ENCODE measurements at places on chromosomes 3 and 15.

DNA sequence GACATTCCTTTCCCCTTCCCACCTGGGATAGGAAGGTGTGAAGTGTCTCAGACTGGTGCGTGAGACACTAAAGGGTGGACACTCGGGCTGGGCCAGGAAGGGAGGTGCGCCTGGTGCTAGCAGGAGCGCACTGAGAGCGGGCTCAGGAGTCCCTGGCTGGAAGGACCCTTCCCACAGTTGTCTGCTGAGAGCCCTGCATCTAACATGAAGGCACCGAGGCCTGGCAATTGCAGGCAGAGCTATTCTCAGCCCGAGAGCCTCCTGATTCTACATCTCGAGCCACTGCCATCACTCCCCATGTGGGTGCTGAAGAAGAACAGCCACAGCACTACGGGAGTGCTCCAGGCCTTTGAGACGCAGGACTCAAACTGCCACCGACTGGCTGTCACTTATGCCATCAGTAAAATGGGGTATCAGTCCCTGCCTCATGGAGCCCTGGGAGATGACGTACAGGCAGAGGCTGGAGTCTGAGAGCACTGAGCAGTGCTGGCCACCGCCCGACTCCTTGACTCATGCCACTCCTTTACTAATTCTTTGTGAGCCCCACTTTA is 159.4 kb downstream of the KLF13 start:
- DNase-seq, result no peak

GRCh38 chr3:65484964-65485363 is 553.8 kb downstream of the MAGI1 start:
- no peak for DNase-seq

DNA sequence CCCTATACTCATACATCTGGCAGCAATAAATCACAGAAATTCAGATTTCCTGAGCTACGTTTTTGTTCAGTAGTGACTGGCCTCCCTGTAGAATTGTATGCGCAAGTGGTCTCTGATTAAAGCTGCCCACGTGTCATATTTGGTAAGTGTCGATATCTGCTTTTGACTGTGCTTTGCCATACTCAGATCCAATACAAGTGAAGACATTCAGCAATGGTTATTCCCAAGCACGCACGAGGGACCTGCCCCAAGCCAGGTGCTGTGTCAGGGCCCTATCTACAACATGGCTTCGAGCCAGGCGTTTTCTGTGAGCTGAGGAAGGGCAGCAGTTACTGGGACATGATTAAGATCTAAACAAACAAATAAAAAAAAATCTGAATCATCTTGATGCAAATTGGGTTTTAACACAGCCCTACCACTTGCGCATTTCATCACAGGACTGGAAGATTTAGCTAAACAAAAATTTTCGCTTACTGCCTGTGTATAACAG is 47.2 kb upstream of the ICE2 start:
- DNase-seq, result no peak

- DNase-seq, result peak; percentile 60
Measured at GRCh38 chr3:10950476-10951294, 41.9 kb upstream of the SLC6A1 start.

DNA sequence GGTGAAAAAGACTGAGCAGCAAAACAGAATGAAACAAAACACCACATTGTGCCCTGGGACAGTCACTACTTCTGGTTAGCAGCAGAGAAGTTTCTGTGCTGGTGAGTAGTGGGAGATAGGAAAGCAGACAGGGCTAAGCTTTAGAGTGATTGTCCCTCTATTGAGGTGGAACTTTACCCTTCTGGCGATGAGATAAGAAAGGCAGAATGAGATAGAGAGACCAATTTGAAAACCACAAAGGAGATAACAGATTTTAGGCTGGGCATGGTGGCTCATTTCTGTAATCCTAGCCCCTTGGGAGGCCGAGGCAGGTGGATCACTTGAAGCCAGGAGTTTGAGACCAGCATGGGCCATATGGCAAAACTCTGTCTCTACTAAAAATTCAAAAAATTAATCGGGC is 208.5 kb downstream of the TBL1XR1 start:
- DNase-seq, result no peak

- DNase-seq, result no peak
Measured at GRCh38 chr3:132784502-132785025, 62.4 kb upstream of the NPHP3 start.

DNA sequence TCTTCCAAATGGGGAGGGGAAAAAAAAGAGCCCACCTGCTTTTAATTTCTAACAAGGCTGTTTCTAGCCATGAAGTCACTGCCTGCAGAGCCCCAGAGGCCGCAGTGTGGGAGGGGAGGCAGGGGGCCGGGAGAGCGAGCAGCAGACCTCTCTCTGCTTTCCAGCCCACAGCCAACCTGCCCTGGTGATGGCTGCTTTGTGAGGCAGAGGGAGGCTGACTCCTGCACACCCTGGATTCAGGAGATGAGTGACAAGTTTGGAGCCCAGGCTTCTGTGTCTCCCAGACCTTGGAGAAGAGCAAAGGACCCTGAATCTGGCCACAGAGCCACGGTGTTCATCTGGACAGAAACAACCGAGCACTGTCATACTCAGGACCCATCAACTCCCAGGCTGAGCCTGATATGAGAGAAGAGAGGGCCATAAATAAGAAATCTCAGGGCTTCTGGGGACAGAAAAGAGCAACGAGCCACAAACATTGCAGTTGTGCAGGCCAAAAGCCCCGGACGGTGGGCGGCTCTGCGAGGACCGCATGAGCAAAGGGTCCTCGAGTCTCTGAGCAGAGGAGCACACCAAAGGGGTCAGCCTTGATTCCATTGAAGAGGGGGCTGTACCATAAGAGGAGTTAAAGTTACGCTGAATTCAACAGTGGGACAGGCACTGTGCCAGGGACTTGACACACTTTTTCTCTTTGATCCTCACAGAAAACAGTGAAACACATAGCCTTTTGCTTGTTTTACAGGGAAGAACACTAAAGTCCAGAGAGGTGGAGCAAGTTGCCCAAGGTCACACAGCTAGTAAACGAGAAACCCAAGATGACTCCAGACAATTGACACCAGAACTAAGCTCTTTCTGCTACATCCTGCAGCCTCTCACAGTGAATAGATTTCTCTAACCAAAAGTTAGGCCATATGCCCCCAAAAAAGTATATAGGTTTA is 97.2 kb downstream of the SEMA5B start:
- no peak for DNase-seq

DNA sequence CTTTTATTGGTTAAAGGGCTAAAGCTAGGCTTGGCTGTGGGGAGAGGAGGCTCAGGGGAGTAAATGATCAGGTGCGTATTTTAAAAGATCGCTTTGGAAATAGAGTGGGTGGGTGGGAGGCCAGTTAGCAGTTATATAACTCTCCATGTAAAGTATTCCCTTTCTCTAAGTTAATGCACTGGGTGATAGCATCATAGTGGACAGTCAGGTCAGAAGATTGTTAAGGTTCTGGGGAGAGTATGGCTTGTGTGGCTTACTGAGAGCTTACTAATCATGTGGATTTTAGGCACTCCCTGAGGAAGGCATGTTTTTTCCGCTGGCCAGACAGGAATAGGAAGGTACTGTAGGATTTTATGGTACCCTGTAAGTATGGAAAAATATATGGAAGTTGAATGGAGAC is 6.3 kb upstream of the EIF3J start:
- no peak for DNase-seq

DNA sequence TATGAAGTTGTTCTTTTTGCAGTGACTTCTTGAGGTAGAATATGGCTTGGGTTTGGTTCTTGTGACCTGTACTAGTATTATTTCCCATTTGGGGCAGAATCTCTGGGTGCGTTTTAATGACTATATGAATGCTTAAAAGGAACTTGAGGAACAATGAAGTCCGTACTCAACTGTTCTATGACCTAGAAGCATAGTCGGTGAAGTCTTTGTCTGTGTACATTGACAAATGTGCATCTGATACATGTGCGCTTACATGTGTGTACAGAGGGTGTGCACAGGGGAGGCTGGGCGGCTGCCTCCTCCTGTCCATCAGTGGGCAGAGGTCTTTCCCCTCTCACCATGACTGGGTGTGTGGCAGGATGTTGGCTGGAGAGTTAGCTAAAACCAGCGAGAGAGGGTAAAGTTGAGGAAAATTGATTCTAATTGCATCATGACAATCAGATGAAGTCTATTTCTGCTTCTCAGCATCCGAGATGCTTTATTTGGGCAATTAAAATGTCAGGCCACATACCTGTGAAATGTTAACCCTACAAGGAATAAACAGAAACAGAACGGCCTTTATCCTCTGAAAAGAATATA is 1.0 kb upstream of the NR2F2 start:
- DNase-seq, result no peak

DNA sequence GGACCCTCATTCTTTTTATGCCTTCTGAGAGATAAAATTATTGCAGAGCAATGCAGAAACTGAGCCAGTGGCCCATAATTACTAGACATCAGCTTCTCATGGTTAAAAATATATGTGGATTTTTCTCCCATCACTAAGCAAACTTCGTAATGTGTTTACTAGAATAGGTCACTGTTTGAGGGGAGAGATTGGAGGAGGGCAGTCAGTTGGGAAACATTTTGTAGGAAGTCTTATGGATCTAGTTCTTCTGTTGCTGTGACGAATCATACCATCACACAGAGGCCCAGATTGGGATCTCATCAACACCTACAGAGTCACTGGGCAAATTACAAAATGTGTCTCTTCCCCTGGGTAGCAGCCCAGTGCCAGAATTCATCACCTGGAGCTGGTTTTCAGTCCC is 81.4 kb downstream of the PDE8A start:
- no peak for DNase-seq

DNA sequence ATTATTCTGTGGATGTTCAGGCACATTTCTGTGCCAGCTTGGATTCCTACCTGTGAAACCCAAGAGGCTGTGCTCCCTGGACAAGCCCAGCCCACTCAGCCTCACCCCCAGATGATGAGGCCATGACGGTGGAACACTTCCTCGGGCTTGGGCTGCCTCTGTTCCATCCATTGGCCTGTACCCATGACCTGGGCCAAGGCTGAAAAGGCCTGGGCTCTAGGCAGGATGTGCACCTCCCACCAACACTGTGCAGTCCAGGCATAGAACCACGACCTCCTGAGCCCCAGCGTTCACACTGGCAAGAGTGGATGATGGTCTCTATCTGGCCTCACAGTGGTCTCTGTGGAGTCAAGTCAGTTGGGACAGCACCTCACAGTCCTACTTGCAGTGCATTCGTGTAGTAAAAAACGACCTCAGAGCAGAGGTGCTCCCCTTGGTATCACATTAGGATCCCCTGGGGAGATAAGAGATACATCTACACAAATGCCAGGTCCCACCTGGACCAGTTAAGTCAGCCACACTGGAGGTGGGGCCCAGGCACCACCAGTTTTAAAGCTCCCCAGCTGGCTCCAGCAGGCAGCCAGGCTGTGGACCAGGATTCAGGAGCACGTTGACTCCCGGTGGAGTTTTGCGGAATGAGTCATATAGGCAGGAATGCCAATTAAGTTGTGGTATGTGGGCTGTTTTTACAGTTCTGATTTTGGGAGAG is 39.0 kb upstream of the IGF1R start:
- peak; percentile 50 for DNase-seq

DNA sequence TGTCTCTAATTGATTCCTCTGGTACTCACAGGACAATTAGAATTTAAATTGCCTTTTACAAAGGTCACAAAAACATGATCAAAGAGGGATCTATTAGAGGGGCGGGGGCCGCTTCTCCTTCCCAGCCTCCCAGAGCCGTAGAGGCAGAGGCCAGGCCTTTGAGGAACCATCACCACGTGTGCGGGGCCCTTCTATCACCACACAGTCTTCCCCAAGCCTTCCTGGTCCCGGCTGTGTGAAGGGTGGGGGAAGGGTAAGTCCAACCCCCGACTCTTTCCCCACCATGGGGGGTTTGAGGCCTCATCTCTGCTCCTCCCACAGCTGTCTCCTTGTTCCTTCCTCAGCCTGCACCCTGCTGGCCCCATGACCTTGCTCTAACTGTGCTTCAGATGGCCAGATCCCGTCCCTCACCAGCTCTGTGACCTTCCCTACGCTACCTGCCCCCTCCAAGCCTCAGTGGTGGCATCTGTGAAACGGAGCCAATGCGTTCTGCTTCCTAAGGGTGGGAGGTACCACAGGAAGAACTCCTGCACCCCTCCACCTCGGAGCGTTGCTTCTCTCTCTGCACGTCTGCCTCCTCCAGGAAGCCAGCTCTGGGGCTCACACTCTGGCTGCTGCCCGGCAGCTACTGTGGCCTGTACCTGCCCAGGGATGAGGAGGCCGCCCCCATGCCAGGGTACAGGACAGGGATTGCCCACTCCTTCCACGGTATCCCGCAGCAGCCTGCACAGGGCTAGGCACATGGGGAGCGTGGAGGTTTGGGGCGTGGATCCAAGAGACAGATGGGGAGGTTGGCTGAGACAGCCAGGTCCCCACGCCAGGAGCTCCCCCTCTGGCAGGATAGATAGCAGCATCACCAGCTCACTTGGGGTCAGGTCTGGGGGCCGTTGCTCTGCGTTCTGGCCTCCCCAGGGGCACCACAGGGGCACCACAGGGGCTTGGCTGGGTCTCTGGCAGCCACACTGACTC is 83.8 kb downstream of the LINGO1 start:
- DNase-seq, result no peak

- DNase-seq, result no peak
Measured at GRCh38 chr3:23389686-23390085, 186.6 kb downstream of the UBE2E2 start.

DNA sequence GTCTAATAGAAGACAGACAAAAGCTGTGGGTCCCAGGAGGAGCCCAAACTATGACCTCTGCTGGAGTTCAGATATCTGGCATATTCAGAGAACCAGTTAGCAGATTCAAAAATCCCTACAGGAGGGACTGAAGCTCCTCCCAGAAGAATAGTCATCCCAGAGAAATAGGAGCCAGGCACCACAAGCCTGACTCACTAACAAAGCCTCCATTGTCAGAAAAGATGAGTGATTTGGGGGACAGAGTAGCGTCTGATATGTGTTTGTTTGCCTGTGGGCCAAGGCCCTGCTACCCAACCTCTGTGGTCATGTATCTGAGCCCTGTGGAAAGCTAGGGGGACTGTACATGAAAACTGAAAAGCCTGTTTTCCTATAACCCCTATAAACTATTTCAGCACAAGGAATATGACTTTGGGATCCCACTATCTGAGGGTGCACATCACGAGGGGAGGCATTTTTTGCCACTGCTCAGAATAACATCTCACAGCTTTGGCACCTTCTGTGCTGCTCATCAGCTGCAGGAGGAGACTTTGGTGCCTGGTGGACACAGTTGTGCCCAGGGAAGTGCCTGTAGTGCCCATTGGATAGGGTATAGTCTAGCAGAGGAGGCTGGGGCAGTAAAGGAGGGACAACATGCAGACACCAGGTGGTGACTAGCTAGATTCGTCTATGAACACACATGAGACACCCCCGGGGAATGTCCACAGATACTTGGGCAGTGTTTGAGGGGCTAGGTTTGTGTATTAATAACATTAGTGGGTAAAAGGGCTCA is 9.7 kb upstream of the LARP6 start:
- DNase-seq, result peak; percentile 74

- DNase-seq, result no peak
Measured at GRCh38 chr3:32239307-32240158, 1.1 kb downstream of the CMTM8 start.

- no peak for DNase-seq
Measured at GRCh38 chr3:183158113-183158512, 4.4 kb downstream of the LAMP3 start.

DNA sequence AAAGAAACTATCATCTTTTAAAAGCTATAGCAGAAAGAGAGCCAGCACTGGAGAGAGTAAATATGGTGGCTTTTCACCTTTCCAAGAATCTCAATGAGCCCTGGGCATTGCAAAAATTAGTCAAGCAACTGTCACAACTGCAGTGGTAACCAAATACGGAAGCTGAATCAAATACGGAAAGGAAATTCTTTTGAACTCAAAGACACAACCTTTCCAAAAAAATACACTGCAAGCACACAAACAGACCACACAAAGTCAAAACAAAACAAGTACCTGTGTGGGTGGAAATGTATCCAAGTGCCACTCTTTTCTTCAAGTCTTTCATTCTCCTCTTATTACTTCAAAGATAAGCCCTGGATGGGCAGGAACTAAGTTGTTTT is 17.6 kb downstream of the VGLL4 start:
- no peak for DNase-seq

Data from H54 (cell line).